ENCODE measurements at places on chromosomes 7 and 10.
A peak's percentile ranks its signal among the peaks of the same experiment; 100 is the strongest.

GRCh38 chr10:29860166-29860565 is 199.2 kb downstream of the JCAD start:
- peak; percentile 76 for DNase-seq

DNA sequence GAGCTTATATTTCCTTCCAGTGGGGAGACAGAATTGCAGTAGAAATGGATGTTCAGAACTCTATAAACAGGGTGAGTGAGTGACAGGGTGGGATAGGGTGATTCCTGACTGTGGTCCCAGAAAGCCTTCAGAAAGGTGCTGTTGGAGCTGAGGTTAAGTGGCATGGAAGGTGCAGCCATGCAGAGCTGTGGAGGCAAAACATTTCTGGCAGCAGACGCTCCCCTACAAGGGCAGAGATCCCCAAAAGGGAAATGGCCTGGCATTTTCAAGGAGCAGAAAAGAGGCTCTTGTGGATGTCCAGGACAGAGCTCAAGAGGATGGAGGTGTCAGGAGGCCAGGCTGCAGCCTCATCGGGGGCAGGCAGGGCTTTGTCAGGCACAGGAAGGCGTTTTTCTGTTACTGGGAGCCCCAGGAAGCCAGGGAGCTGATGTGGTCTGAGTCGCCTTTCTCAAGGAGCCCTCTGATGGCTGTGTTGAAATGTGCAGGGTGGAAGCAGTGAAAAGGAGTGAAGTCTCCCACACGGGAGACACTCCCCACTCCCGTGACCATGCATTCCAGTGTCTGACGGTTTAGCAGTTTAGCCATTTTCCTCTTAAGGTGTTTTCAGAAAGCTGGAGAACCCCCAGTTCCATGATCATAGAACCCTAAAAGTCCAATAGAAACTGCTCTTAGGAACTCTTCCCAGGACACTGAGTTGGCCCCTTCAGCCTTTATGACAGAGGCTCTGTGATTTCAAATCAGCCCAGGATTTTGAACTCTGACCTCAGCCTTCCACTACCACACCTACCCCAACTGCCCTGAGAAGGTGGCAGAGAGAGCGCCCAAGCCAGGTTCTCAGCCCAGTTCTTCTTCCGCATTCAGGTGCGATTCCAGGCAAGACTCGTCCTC is 96.2 kb downstream of the C10orf105 start:
- peak; percentile 27 for DNase-seq

GRCh38 chr7:20241194-20241910 is 24.2 kb upstream of the MACC1 start:
- peak; percentile 96 for DNase-seq

DNA sequence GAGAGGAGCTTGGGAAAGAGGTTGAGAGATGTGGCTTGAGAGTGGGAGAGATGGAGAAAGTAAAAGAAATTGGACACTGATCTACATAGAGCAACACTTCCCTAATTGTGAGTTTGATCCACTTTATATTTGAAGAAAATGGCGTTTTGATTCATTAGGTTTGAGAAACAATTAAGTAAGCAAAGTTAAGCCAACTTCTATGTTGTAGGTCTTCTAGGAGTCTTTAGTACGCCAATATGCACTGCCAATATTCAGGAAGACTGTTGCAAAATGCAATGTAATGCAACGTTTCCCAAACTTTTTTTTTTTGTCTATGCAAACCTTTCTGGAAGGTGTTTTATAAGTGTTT is 7.0 kb upstream of the PRTFDC1 start:
- no peak for DNase-seq

- DNase-seq = no peak
Measured at GRCh38 chr10:76921383-76922010, 716.1 kb downstream of the KCNMA1 start.

DNA sequence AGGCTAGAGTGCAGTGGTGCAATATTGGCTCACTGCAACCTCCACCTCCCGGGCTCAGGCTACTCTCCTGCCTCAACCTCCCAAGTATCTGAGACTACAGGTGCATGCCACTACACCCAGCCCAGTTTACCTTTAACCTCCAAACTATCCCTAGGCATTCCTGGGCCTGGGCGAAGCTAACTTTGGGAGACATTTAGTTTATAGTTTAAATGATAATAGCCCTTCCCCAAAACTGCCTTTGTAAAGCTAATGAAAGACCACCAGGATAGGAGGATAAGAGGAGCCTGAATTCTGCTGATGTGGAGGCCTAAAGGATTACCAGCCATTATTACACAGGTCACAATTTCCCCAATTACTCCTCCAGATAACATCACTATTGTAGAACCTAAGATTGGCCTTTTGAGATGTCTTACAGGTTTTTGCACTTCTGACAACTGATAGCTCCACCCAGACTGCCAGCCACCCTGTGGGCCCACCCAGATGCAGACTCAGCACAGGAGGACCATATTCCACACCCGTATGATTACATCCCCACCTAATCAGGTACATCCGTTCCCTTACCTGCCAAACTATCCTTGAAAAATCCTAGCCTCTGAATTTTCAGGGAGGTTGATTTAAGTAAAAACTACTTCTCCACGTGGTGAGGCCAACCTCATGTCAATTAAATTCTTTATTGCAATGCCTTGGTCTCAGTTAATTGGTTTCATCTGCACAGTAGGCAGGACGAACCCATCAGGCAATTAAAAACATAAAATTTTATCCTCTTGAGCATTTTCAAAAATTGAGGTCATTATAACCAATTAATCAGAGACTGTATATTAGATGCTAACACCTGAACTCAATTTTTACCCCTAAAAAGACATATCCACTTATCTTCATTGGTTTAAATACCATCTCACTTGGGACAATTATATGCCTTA is 62.3 kb upstream of the TMEM254 start:
- DNase-seq = no peak
